ENCODE measurements at places on chromosomes 11 and 22. TPM values are rescaled to one million over a fixed set of nuclear protein-coding genes. Genes with fewer than 3 reads are reported as not detected.

Gene GRK3
- total RNA-seq = 6.3 TPM

Gene CALCB
- not detected for total RNA-seq

Gene GUCY1A2
- total RNA-seq = 0.13 TPM

Gene OR52I1
- total RNA-seq = not detected

- no peak for DNase-seq
- no peaks in the 10 kb centered on the region for H3K36me3 ChIP-seq
- H3K4me3 ChIP-seq = peak overlapping the region; percentile 65
- no peaks in the 10 kb centered on the region for H3K27me3 ChIP-seq
Measured at GRCh38 chr11:71250523-71251150, 1.7 kb downstream of the SHANK2 start.

DNA sequence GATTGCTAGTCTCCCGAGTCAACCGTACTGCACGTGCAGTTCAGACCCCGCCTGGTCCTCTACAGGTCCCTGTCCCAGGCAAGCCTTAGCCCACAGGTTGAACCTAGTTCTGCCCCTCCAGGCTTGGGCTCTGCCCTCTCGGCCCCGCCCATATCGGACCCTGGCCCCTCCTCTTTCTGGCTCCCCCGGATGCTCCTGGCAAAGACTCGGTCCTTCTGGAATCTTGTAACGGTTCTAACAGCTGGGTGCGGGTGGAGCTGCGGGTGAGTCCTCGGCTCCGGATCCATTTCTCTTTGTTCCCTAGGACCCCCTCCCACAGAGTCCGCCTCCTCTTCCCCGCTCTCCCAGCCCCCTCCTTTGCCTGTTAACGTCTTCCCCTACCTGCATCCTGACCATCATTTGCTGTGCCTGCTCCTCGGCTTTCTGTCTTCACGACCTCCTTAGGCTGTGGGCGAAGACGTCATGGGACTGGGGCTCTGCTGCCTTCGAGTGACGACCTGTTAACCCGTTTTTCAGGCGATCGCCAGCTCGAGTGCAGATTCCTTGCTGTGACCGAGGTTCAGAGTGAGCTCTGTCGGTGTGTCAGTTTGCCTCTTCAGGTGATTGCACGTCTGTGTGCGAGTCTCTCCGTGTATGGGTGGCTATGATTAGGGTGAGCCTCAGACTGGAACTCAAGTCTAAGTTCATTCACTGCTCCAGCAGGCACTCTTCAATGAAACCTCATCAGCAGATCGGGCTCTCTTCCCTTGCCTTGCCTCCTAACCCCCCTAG is at the start of gene DNHD1:
TSS of gene DNHD1 (plus strand) at position 212 of the 771 bp plus-strand sequence. CDS start 936 bp downstream, outside the sequence.
- H3K36me3 ChIP-seq = 0 out of 2 replicates have a peak, but pooled peaks cover 3% of the 10 kb centered on the region
- H3K27me3 ChIP-seq = no peaks in the 10 kb centered on the region
- H3K4me1 ChIP-seq = peaks cover 10% of the 10 kb centered on the region
- no peak within 1 kb of the TSS for H3K4me3 ChIP-seq
- H3K27ac ChIP-seq = no peak within 1 kb of the TSS

DNA sequence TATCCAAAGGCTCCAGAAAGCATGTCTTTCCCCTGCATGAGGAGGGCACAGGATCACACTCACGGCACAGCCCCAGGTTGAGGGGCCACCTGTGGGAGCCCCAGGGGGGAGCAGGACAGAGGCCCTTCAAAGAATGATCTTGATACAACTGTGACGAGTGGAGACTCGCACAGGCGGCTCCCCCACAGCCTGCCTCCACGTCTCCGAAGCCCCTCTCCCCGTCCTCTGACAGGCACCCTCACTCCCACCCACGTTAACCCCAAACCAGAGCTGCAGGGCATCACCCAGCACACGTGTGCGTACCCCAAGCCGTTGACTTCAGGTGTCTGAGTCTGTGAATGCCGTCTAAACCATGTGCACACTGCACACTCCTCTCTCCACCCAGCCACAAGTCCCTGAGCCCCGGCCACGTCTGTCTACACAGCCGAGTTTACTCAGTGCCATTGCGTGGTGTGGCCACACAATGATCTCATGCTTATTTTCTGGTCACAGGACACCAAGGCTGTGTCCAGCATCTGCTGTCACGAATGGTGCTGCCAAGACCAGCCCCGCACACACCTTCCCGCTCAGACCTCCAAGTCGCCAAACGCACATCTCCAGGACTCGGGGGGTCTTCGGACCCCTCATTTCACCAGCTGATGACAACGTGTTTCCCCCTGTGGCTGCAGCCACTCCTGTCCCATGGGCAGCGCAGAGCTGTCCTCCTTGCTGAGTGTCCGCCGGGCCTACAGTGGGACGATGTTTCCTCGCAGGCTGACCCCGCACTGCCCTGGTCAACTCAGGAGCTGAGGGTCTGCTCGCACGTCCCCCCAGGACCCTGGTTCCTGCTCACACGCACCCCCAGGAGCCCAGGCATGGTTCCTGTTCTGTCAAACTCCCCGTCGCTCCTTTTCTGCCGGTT is 251.2 kb downstream of the BRD1 start:
- DNase-seq = no peak
- H3K27ac ChIP-seq = no peak overlapping the region
- H3K36me3 ChIP-seq = no peaks in the 10 kb centered on the region
- no peaks in the 10 kb centered on the region for H3K27me3 ChIP-seq
- H3K4me1 ChIP-seq = no peaks in the 10 kb centered on the region

- DNase-seq = no peak
- no peaks in the 10 kb centered on the region for H3K27me3 ChIP-seq
- H3K4me3 ChIP-seq = no peak overlapping the region
- peaks cover 8% of the 10 kb centered on the region for H3K4me1 ChIP-seq
- no peak overlapping the region for H3K27ac ChIP-seq
Measured at GRCh38 chr22:42907404-42908373, 50.6 kb upstream of the ARFGAP3 start.

DNA sequence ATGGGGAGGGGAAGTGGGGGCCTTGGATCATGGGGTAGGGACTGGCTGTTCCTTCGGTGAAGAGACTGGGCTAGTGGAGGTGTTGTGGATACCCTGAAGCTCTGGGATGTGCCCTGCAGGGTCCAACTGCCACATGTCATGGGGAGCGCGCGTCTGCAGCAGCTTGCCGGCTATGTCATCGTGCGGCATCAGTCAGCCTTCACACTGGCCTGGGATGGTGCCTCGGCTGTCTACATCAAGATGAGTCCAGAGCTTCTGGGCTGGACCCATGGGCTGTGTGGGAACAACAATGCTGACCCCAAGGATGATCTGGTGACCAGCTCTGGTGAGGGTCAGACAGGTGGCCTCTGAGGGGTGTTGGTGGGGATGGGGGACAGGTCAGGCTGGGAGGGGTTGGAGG is 9.9 kb downstream of the OTOG start:
- H3K27me3 ChIP-seq = peaks cover 7% of the 10 kb centered on the region
- no peak overlapping the region for H3K27ac ChIP-seq
- no peaks in the 10 kb centered on the region for H3K36me3 ChIP-seq
- H3K4me3 ChIP-seq = no peak overlapping the region
- DNase-seq = no peak
- H3K4me1 ChIP-seq = no peaks in the 10 kb centered on the region

GRCh38 chr11:103202048-103202651 is 92.9 kb downstream of the DYNC2H1 start:
- no peaks in the 10 kb centered on the region for H3K27me3 ChIP-seq
- no peaks in the 10 kb centered on the region for H3K36me3 ChIP-seq
- H3K4me3 ChIP-seq = no peak overlapping the region
- no peaks in the 10 kb centered on the region for H3K4me1 ChIP-seq
- DNase-seq = no peak
- H3K27ac ChIP-seq = no peak overlapping the region

GRCh38 chr11:67491276-67492068 is 8.6 kb downstream of the AIP start:
- no peaks in the 10 kb centered on the region for H3K27me3 ChIP-seq
- no peak overlapping the region for H3K4me3 ChIP-seq

DNA sequence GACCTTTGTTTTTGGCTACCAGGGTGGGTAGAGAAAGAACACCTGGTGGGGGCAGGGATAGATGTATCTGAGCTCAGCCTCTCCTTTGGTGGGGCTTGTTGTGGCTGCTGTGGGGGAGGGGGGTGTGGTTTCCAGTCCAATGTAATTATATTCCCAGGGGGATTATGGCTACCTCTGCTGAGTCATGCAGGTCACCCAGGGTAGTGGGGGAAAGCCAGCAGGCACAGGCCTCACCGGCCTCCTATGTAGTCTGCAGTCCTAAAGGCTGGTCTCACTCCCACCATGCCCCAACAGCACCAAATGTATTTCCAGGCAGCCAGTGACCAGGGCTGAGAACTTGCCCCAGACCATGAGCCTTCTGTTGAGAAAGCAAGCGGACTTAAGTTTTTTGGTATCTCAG is 119.6 kb downstream of the DYNC2H1 start:
- H3K4me3 ChIP-seq = no peak overlapping the region
- no peaks in the 10 kb centered on the region for H3K36me3 ChIP-seq
- no peaks in the 10 kb centered on the region for H3K4me1 ChIP-seq
- DNase-seq = no peak
- H3K27ac ChIP-seq = no peak overlapping the region

- H3K36me3 ChIP-seq = no peaks in the 10 kb centered on the region
- no peak overlapping the region for H3K27ac ChIP-seq
- H3K27me3 ChIP-seq = peaks cover 14% of the 10 kb centered on the region
- H3K4me3 ChIP-seq = no peak overlapping the region
Measured at GRCh38 chr11:1718326-1718725, 21.3 kb downstream of the KRTAP5-6 start.

DNA sequence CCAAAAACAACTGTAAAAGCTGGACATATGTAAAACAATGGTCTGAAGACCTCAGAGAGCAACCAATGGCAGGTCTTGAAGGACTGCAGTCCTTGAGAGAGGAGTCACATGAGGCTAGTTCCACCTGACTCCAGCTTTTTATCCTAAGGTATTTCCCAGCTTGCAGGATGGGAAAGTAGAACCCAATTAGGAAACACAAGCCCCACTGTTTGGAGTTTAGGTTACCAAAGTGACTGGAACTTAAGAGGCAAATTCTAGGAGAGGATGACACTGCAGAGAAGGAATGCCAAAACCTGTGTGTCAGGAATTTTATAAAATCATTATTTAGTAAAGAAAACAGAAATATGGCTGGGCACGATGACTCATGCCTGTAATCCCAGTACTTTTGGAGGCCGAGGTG is 18.4 kb downstream of the OR2AT4 start:
- H3K36me3 ChIP-seq = no peaks in the 10 kb centered on the region
- no peaks in the 10 kb centered on the region for H3K27me3 ChIP-seq
- DNase-seq = no peak
- no peak overlapping the region for H3K27ac ChIP-seq
- H3K4me3 ChIP-seq = no peak overlapping the region
- H3K4me1 ChIP-seq = no peaks in the 10 kb centered on the region

- no peak overlapping the region for H3K4me3 ChIP-seq
- H3K27me3 ChIP-seq = no peaks in the 10 kb centered on the region
- H3K27ac ChIP-seq = no peak overlapping the region
Measured at GRCh38 chr11:65221026-65221425, 39.3 kb downstream of the CAPN1 start.

All from SJSA1 (cell line).